Regular cardiac myocyte (primary cell): ENCODE measurements at places on chromosomes 3 and 15. TPM values are rescaled to one million over a fixed set of nuclear protein-coding genes. Genes with fewer than 3 reads are reported as not detected.

The FRMD4B gene
- total RNA-seq = 0.85 and 3.6 TPM in 2 replicates

The TPRG1 gene
- total RNA-seq = 0.38 and 0.56 TPM in 2 replicates

The GLDN gene
- total RNA-seq = 1.2 and 1.4 TPM in 2 replicates

The RLBP1 gene
- total RNA-seq = not detected in 2 replicates

The DIS3L gene
- 15.0 and 24.5 TPM in 2 replicates for total RNA-seq

The MRPS22 gene
- 62.6 and 86.1 TPM in 2 replicates for total RNA-seq

The FAM81A gene
- total RNA-seq = 0.28 and 0.38 TPM in 2 replicates

The DUOXA2 gene
- total RNA-seq = not detected in 2 replicates

The SAMD7 gene
- total RNA-seq = not detected in 2 replicates

The STARD9 gene
- total RNA-seq = 1.7 and 3.9 TPM in 2 replicates

The MOBP gene
- under 0.01 TPM in 1 of 2 replicates, not detected in the other for total RNA-seq

The ATP13A5 gene
- total RNA-seq = not detected in 2 replicates

The LRTM1 gene
- not detected in 2 replicates for total RNA-seq
